ENCODE measurements at places on chromosomes 1 and 21.

DNA sequence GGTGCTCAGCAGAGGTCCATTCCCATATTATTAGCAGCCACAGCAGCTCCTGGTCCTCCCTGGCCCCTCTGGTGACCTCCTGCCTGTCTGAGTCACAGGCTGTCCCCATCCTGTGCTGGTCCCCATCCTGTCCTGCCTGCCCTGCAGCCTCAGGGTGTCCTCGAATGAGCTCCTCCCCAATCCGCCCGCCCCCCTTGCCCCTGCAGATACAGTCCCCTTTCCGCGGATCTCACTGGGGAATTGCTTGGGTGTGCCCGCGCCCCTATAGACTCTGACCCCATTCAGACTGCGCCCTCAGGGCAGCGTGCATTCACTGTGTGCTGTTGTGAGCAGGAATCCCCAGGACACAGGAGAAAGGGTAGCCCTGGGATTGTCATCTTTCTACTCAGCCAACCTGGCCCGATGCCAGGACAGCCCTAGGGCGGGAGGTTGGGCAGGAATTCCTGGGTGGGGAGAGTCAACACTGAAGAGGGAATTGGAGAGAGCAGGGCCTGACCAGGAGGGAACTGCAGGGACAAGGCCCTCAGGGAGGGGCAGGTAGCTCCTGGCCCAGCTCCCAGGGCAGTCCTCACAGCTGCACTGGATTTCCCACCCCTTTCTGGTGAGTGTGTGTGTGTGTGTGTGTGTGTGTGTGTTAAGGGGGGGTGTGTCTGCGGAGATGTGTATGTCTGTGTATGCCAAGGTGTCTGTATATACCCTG, 1.1 kb upstream of the GUCA2A start:
- H3K4me3 ChIP-seq, result no peak overlapping the region
- no peaks in the 10 kb centered on the region for H3K27me3 ChIP-seq
- no peak overlapping the region for H3K27ac ChIP-seq
- peaks cover 10% of the 10 kb centered on the region for H3K4me1 ChIP-seq

GRCh38 chr21:43693981-43694380, 24.9 kb upstream of the PDXK start:
- H3K36me3 ChIP-seq, result peaks cover 44% of the 10 kb centered on the region
- no peak for DNase-seq
- no peaks in the 10 kb centered on the region for H3K4me1 ChIP-seq
- H3K27ac ChIP-seq, result peak overlapping the region; percentile 92

- H3K27ac ChIP-seq, result no peak overlapping the region
- H3K27me3 ChIP-seq, result peaks cover 11% of the 10 kb centered on the region
- H3K4me3 ChIP-seq, result no peak overlapping the region
- H3K4me1 ChIP-seq, result peaks cover 19% of the 10 kb centered on the region
- no peak for DNase-seq
- no peaks in the 10 kb centered on the region for H3K36me3 ChIP-seq
These were observed 4.5 kb downstream of the TMCC2 start for GRCh38 chr1:205232127-205232820.

- no peak overlapping the region for H3K27ac ChIP-seq
- no peaks in the 10 kb centered on the region for H3K27me3 ChIP-seq
- no peak for DNase-seq
- H3K4me3 ChIP-seq, result no peak overlapping the region
- no peaks in the 10 kb centered on the region for H3K36me3 ChIP-seq
These were observed 16.9 kb downstream of the IKBKE start for GRCh38 chr1:206486995-206487788.

GRCh38 chr1:8371372-8371991, 53.6 kb downstream of the SLC45A1 start:
- H3K4me3 ChIP-seq, result no peak overlapping the region
- H3K27ac ChIP-seq, result peak overlapping the region; percentile 92
- H3K36me3 ChIP-seq, result no peaks in the 10 kb centered on the region
- no peaks in the 10 kb centered on the region for H3K27me3 ChIP-seq
- H3K4me1 ChIP-seq, result peaks cover 86% of the 10 kb centered on the region

- no peak overlapping the region for H3K4me3 ChIP-seq
- H3K36me3 ChIP-seq, result no peaks in the 10 kb centered on the region
- no peaks in the 10 kb centered on the region for H3K4me1 ChIP-seq
- H3K27ac ChIP-seq, result no peak overlapping the region
These were observed 18.0 kb upstream of the MFSD2A start for GRCh38 chr1:39936724-39937491.

DNA sequence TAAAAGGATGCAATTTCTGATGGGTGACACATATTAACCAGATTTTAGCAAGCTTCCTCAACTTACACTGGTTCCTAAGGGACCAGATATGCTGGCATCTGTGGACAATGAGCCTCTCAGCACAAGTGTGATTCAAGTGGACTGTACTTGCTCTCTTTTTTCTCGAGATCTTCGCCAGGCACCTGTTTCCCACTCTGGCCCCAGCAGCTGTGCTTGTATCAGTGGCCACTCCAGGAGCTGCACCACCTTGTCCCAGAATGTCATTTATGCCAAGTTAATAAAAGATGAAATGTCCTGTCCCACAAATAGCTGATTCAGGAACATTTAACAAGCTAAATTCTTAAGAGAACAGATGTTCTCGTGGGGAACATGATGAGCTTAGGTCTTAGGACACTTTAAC, 14.6 kb downstream of the C1orf198 start:
- no peak overlapping the region for H3K27ac ChIP-seq
- H3K36me3 ChIP-seq, result peaks cover 41% of the 10 kb centered on the region
- no peak for DNase-seq
- peaks cover 33% of the 10 kb centered on the region for H3K4me1 ChIP-seq
- no peaks in the 10 kb centered on the region for H3K27me3 ChIP-seq
